ENCODE measurements at places on chromosomes 3 and 15.
A peak's percentile ranks its signal among the peaks of the same experiment; 100 is the strongest.

GRCh38 chr3:117358717-117359314 is 649.2 kb downstream of the TUSC7 start:
- DNase-seq: no peak

- DNase-seq: no peak
Observed at GRCh38 chr15:72341361-72341760, 21.4 kb upstream of the CELF6 start.

DNA sequence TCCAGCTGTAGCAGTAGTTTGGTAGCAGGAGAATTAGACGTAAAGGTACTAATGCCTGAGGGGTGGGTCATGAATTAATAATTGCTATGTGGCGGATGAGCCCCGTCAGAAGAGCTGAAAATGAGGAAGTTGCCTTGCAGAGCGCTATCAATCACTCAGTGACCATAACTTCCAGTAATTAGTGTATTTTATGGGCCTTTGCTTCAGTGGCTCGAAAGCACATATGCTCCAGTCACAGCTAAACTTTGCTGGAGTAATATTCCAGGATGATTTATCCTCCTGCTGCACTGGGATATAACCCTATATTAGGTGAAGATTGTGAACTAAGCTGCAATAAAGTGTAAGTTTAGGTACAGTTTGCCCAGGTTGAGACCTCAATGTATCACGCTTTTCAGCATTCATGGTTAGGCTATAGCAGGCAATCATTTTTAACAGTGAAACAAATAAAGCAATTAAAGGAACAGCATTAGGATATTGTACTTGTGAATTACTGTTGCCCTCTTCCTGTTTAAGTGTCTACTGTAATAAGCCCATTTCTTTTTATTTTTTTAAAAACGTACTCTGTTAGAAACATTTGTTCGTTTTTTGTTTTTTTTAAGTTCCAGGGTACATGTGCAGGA is 104.6 kb upstream of the SKOR1 start:
- DNase-seq: peak; percentile 80

GRCh38 chr15:28122038-28122949 is 23.2 kb upstream of the OCA2 start:
- DNase-seq: no peak

- DNase-seq: no peak
Observed at GRCh38 chr15:90297021-90297420, 31.5 kb downstream of the NGRN start.
